ENCODE measurements at places on chromosomes 6 and 20.

- no peak for DNase-seq
These were observed 103.4 kb upstream of the SLC22A23 start for GRCh38 chr6:3560211-3560610.

DNA sequence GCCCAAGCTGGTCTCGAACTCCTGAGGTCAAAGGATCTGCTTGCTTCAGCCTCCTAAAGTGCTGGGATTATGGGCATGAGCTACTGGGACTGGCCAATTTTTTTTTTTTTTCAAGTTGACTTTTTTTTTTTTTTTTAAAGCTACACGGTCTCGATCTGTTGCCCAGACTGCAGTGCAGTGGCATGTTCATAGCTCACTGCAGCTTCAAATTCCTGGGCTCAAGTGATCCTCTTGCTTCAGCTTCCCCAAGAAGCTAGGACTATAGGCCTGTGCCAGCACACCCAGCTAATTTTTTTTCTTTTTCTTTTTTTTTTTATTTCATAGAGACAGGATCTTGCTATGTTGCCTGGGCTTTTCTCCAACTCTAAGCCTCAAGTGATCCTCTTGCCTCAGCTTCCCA lies 59.5 kb downstream of the NCOA3 start:
- DNase-seq, result no peak

DNA sequence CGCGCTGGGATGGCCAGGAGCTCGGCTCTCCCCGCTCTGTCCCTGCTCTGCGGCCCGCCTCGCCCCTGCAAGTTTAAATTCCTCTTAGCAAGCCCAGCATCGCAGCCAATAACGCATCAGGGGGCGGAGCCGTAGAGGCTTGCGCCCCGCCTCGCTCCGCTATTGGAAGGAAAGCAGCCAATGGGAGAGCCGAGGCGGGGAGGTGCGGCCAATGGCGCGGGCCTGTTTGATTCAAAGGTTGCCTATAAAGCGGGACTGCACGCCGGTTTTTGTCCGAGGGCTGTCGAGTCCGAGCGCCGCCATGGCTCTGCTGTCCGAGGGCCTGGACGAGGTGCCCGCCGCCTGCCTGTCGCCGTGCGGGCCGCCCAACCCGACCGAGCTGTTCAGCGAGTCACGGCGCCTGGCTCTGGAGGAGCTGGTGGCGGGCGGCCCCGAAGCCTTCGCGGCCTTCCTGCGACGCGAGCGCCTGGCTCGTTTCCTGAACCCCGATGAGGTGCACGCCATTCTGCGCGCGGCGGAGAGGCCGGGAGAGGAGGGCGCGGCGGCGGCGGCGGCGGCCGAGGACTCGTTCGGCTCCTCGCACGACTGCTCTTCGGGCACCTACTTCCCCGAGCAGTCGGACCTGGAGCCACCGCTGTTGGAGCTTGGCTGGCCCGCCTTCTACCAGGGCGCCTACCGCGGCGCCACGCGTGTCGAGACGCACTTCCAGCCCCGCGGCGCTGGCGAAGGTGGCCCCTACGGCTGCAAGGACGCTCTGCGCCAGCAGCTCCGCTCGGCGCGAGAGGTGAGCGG lies at the start of gene FAM83D:
Gene FAM83D, plus strand, starts transcription at position 276 of the 792 bp plus-strand sequence. Its CDS starts 26 bp downstream, at position 302.
- DNase-seq, result peak; percentile 92

GRCh38 chr6:131383421-131384411 lies 189.3 kb upstream of the ARG1 start:
- no peak for DNase-seq

- DNase-seq, result no peak
These were observed 168.9 kb upstream of the COL21A1 start for GRCh38 chr6:56416247-56416646.

- DNase-seq, result no peak
These were observed at the start of gene LRRN4 for GRCh38 chr20:6053776-6054688. Gene LRRN4 (minus strand): TSS chr20:6054060. CDS start chr20:6052799, 1,261 bp downstream.

- no peak for DNase-seq
These were observed 217.8 kb upstream of the CCN2 start for GRCh38 chr6:132168961-132169360.

GRCh38 chr20:59660471-59660870 lies 56.1 kb downstream of the PHACTR3 start:
- DNase-seq, result no peak

DNA sequence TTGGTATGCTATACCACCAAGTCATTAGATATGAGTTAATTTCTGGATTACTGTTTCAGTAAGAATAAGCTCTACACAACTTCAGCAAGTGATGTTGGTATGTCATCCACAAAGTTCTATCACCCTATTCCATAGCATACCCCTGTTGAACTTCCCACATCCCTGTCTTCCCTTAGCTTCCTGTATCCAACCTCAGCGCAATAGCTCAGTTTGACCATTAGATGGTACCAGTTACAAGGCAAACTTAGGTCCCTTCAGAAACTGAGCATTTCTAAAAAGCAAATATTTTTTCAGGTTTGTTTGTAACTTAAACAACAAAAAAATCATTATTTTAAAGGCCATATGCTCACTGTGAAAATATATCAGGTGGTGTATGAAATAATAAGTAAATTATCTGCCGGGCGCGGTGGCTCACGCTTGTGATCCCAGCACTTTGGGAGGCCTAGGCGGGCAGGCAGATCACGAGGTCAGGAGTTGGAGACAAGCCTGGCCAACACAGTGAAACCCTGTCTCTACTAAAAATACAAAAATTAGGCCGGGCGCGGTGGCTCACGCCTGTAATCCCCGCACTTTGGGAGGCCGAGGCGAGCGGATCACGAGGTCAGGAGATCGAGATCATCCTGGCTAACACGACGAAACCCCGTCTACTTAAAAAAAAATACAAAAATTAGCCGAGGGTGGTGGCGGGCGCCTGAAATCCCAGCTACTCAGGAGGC lies 8.8 kb upstream of the MOG start:
- DNase-seq, result no peak

DNA sequence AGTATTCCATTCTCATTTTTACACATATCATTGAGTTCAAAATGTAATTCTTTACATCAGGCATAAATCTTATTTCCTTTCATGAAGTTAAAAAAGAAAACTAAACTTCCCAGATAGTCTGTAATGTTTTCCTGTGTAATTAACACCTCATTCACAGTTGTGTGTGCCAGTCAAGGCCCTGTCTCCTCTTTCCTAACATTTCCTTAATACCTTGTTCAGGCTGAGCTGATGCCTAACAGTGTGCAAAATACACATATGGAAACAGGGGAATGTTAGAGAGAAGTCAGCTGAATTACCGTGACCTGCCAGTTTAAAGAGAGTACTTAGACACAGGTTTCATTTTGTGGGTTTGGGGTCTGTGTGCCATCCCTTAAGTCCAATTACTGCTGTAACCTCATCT lies 208.7 kb downstream of the COL9A1 start:
- DNase-seq, result no peak

DNA sequence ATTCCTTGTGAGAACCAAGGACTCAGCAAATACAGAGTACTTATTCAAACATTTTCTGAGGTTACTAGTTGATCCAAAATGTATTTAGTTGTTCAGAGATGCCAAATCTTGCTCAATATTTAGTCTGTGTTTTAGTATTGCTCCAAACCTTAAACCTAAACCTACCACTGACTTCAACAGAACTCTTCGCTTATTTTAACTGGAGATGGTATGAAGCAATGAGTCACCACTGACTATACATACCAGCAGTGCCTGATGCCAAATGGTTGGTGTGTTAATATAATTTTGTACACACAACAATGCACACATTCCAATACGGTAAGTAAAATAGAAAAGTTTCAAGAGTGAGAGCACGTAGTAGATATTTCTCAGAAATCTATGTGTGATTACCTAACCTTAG lies 1.9 kb upstream of the SPTLC3 start:
- no peak for DNase-seq

- DNase-seq, result no peak
These were observed 19.0 kb upstream of the BLOC1S5 start for GRCh38 chr6:8082954-8083858.

DNA sequence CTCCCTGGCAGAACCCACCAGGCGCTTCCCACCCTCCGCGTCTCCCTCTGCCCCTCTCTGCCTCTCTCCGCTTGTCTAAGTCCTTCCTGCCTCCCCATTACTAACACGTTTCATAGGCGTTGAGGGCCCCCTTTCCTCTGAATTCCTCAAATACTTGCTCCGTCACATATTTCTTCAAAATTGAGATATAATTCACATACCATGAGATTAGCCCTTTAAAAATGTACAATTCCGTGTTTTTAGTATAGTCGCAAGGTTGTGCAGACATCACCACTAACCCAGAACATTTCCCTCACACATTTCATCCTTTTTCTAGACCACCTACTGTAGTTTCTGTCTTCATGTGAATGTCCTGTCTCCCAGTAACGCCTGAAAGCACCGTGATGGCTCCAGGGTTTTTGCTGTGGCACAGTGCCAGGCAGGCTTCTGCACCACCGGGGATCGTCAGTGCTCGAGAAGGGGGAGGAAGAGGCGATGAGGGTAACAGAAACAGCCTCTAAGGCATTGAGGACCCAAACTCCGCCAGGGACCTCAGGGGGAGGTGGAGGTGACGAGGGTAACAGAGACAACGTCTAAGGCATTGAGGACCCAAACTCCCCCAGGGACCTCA lies 141.9 kb upstream of the SNX9 start:
- DNase-seq, result no peak

- DNase-seq, result no peak
These were observed 284.4 kb downstream of the C6orf118 start for GRCh38 chr6:165025040-165025439.

DNA sequence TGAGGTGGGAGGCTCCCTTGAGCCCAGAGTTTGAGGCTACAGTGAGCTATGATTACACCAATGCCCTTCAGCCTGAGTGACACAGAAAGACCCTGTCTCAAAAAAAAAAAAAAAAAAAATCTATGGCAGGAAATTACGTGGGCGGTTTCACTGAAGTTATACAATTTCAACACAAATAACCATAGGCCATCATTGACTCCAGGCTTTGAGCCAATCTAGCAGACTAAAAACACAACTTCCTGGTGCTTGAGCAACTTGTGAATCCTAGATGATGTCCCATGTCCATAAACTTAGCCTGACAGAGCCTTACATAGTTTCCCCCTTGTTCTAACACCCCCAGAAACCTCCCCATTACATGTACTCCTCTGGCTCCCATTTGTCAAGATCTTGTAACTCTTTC lies 131.8 kb downstream of the QRSL1 start:
- DNase-seq, result no peak

DNA sequence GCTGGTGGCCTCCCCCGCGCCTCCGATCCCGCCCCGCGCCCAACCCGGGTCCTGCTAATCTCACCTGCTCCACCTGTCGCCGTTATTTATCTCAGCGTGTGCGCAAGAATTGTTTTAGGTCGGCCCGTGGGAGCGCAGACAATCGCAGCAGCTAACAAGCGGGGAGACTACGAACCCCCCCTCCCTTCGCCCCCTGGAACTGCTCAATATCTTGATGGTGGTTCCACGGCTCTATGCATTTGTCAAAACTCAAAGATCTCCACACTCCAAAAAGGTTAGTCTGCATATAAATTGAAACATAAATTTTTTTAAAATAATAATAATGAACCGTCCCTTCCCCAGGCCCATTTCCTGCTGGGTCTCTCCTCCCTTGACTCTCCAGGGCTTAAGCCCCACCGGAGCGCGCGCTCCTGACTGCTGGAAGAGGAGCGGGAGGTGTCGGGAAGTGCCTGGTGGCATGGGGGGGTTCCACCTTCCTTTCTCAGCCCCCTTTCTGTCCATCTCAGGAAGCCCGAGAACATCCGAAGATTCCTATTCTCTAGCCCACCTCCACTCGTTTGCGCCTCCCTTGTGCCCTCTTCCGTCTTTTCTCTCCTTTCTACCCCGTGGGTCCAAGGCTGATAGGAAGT lies 1.6 kb upstream of the MDGA1 start:
- DNase-seq, result no peak

DNA sequence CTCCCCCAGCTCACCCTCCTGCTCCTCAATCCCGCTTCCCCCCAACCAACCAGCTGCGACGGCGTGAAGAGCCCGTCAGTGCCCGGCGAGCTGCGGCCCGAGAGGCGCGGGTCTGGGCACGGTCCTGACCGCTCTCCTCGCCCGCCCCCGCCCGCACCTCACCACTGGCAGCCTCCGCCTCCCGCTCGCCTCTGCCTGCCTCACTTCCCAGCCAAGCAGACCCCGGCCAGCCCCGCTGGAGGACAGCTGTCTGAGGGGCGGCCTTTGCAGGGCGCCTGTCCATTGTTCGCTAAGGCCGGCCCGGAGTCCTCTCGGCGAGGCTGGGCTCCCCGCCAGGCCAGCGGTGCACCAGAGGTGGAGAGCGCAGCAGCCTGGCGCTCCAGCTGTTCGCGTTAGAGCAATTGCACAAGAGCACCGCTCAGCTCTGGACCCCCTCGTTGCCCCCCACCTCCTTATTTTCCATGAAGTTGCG lies 1.3 kb downstream of the SOBP start:
- no peak for DNase-seq

- no peak for DNase-seq
These were observed 45.7 kb upstream of the TMEM170B start for GRCh38 chr6:11491596-11492463.

- no peak for DNase-seq
These were observed 64.6 kb upstream of the PIM1 start for GRCh38 chr6:37105148-37106050.

- no peak for DNase-seq
These were observed 91.5 kb upstream of the SASH1 start for GRCh38 chr6:148250975-148251685.

DNA sequence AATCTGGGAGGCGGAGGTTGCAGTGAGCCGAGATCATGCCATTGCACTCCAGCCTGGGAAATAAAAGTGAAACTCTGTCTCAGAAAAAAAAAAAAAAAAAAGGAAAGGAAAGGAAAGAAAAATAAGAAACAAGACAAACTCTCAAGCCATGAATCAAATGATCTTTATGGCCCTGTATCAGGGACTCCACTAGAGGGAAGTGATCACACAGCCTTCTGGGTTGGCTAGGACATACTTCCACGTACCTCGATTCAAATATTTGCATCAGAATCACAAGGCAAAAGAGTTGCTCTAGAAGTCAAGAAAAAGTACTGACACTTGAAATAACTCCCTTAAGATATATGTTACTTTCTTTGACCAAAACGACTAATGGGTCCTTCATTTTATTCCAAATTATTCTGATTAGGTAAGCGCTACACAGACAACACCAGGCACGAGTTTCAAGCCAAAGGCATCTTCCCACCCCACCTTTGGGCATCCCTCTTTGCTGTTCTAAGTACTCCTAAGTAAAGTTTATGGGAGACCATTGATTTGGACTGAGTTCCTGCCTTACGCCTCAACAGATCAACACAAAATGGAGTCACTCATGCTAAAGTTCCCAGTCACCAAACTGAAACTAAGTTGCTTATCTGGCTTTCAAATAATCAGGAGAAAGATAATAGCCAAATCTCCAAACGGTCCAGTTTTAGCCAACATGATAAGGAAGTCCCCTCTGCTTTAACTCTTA lies 77.5 kb upstream of the NT5E start:
- DNase-seq, result no peak

- no peak for DNase-seq
These were observed 2.9 kb upstream of the PPDPF start for GRCh38 chr20:63517376-63518309.

Measured in thymus (tissue), 14 donors.